ENCODE measurements at places on chromosomes 6 and 20.
A peak's percentile ranks its signal among the peaks of the same experiment; 100 is the strongest.

GRCh38 chr6:36272234-36272633 is 2.4 kb downstream of the PNPLA1 start:
- no peak for DNase-seq

DNA sequence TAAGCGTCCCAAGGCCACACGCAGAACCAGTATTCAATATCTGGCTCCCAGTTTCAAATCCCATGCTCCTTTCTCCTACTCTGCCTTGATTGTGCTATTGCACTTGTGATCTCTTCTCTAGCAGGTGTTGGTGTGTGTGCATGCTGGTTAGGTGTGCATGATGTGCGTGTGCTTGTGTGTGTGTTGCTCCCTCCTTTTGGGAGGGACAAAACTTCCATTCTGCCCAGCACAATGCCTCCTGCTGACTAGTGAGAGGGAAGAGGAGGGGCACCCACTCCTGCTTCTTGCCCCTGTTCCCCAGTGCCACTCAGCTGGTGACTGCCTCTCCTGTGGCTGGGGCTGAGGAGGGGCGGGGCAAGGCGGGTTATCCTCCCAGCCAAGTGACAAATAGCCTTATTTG is 19.7 kb downstream of the CD40 start:
- DNase-seq: no peak

- DNase-seq: no peak
Measured at GRCh38 chr6:75393806-75394205, 99.8 kb downstream of the FILIP1 start.

GRCh38 chr6:136753624-136754023 is 38.7 kb downstream of the MAP3K5 start:
- no peak for DNase-seq

GRCh38 chr6:336159-337114 is 44.1 kb downstream of the DUSP22 start:
- DNase-seq: no peak

GRCh38 chr20:53595018-53595378 is 1.4 kb upstream of the ZNF217 start:
- DNase-seq: no peak

- DNase-seq: no peak
Measured at GRCh38 chr6:150749091-150749670, 116.3 kb upstream of the MTHFD1L start.

DNA sequence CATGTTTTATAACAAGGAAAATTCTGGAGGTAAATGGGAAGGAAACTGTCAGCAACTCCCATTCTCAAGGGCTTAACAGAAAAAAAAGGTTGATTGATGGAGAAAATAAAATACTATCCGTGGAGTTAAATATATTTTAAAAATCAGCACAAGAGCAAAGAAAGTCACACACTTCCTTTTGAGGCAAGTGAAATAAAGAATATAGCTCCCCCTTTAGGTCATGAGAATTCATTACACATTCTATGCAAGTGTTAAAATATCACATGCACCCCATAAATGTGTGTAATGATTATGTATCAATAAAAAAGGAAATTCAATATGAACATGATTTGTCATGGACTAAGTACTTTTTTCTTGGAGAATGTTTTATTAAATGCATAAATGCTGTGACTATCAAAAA is 349.2 kb downstream of the TPBG start:
- DNase-seq: peak; percentile 21

- DNase-seq: no peak
Measured at GRCh38 chr20:34431168-34431567, 68.1 kb downstream of the ITCH start.

- DNase-seq: no peak
Measured at GRCh38 chr20:1803061-1803931, 91.9 kb upstream of the SIRPA start.

DNA sequence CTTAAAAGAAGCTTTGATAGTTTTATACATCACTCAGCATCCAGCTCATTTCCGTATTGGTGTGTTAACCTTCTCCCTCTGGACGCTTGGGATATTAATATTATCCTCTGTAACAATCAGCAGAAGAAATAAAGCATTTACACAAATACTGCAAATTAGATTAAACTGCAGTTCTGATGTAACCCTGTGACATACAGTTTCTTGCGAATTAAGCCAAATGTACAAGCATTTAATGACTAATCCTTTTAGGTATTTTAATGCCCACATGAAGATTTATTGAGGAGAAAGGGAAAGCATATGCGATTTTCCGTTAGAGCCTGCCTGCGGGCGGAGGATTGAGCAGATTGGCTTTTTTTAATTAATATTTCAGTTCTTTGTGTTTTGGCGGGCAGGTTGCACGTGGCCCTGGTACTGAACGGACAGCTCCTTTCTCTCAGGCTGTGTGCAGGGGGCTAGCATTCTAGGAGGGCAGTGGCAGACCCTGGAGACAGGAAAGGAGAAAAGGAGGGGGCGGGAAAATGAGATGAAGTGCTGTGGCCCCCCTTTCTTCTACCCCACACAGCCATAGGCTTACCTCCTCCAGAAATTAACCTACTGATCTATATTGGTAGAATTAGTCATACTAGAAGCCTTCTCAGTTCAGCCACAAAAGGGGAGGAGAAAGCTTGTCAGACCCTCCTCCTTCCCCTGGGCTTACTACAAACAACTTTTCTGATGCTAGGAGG is 14.1 kb upstream of the TFAP2D start:
- DNase-seq: no peak
